ENCODE measurements at places on chromosomes 5 and 9.
A peak's percentile ranks its signal among the peaks of the same experiment; 100 is the strongest.

DNA sequence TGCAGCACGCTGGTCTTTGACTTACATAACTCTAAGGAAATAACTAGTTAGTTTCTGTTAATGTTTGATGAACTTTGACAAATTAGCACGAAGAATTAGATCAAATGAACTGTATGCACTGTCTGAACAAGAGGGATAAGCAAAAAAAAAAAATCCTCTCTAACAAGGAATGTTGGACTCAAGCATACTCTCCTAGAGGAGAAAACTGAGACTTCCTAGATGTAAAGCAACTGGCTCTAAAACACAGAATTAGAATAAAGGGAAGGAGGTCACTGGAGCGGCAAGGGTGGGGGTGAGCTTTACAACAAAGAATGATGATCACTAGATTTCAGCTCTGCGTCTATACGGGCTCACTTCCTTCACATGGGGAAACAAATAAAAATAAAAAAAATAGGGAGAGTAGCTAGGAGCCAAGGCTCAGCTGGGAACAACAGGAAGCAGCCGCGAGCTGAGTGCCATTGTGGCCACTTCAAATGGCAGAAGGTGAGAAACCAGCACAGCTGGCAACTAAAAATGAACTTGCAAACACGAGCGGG is 48.7 kb upstream of the CEMIP2 start:
- no peak for DNase-seq

DNA sequence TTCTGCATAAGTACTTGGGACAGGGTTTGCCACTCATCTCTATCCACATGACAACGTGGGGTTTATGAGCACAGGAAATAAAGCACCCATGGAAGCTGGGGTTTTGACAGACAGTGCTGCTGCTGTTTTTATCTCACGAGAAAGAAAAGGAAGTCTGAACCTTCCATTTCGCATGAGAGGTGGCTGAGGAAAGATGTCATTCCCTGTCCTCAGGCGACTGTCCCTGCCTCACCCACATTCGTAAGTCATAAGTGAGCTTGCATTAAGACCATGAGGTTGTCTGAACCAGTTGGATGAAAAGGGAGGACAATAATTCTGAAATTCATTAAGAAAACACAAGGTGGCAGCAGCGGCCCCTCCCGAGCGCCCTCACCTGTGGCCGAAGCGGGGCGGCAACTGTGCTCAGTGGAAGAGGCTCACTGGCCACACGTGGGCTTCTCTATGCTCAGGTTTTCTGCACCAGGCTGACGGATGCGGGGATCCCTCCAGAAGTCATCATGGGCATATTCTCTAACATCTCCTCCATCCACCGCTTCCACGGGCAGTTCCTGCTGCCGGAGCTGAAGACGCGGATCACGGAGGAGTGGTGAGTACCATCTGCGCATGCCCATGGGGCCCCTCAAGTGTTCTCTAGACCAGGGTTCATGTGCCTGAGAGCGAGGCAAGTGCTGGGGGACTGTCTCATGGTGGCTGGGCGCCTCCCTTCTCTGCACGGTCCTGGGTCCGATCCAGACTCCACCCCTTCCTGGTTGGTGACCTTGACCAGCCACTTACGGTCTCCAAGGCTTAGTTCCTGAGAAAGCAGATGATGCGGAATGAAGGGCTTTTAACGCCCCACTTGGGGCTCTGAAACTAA is 54.7 kb upstream of the SUSD3 start:
- peak; percentile 41 for DNase-seq

DNA sequence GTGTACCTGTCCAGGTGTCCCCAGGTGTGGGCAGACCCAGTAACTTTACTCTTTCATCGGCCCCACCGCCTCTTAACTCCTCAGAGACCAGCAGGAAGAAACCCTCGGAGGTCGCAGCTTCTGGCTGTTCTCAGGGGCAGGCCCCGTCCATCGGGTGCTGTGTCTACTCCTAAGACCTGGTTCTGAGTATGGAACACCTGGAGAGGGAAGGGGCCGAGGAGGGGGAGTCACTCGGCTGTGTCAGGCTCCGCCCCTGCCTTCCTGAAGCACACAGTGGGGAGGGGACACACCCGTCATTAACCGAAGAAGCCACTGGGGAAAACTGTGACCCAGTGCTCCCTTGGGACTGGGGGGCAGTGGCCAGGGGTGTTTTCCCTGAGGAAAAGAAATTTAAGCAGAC is 22.3 kb downstream of the NTNG2 start:
- DNase-seq, result no peak

- no peak for DNase-seq
These were observed 59.1 kb downstream of the PJA2 start for GRCh38 chr5:109350537-109351270.

- no peak for DNase-seq
These were observed 91.9 kb upstream of the SH3PXD2B start for GRCh38 chr5:172546196-172546595.

DNA sequence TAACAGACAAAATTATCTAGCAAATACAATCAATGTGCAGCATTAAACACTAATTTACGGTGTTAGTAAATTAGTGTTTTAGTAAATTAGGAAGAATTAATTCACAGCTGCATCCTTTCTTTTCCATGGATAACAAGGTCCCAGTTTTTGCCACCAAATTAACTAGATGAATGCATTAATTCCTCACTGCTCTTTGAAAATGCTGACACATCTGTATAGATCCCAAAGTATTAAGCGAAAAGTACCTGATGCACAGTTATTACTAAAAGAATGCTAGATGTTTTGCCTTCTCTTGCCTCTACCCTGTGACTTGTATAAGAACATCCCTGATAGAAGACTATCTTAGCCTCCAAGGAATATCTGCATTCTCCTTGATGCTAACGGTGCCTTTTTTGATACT is 612.7 kb upstream of the DMAC1 start:
- DNase-seq, result no peak

- DNase-seq, result no peak
These were observed 47.8 kb downstream of the KDM4C start for GRCh38 chr9:6805532-6805931.

- DNase-seq, result no peak
These were observed 413.4 kb downstream of the TMEM38B start for GRCh38 chr9:106107716-106108115.

GRCh38 chr5:88675168-88675707 is 207.7 kb downstream of the MEF2C start:
- DNase-seq, result no peak

GRCh38 chr5:153308282-153308681 is 182.2 kb upstream of the GRIA1 start:
- no peak for DNase-seq

- DNase-seq, result no peak
These were observed 31.9 kb downstream of the ICE1 start for GRCh38 chr5:5454391-5454790.

DNA sequence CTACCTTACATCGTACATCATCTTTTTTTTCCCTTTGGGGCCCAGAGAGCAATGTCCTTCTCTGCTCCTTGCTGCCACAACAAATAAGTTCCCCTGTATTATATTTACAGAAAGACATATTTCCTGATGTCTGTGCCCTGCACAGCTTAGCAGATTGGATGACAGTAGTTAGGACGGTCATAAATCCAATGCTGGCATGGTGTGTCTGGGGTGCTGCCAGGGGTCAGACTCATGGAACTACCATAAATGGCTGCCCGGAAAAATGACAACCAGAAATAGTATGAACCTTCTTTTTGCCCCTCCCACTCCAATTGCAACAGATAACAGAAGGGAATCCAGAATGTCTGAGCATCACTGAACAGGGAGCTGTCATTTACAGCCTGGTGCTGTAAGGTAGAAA is 511.1 kb downstream of the PSAT1 start:
- no peak for DNase-seq

GRCh38 chr5:108528655-108529054 is 146.8 kb upstream of the FBXL17 start:
- DNase-seq, result no peak

Measured in stimulated activated CD8-positive, alpha-beta memory T cell treated with anti-CD3 and anti-CD28 coated beads, Interleukin-7, amount 100 ng/mL, for 24 hours (primary cell).